ENCODE measurements at places on chromosomes 7 and 10.

DNA sequence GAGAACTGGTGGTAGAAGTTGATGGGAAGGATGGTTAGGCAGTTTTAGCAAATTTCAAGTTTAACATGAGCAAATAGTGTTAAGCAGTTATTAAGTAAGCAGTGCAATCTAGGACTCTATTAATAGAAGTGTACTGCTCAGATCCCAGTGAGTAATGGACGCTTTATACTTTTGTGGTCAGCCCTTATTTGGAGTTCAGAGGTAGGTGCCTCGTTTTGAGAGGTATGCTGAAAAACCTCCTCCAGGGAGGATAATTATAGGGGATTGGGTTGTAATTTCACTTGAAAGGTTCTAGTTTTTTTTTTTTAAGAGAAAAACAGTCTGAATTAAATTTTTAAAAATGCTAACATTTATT is 33.5 kb upstream of the CCDC7 start:
- DNase-seq, result no peak

DNA sequence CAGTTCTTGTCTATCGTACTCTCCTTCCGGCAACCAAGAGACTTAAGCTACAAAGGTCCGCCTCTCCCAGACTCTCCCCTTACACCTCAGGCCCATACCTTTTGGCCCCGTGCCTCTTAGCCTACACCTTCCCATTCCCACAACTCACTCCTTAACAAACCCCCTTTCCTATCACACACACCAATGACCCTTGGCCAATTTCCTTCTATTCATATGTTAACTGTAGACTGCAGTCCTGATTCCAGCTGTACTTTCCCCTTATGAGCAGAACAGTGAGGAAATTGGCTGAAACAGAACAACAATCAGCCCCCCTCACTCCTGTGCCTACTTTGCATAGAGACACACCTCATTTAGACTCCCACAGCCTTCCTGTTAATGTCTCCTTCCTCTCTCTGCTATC is 1.4 kb upstream of the TMEM139 start:
- no peak for DNase-seq

DNA sequence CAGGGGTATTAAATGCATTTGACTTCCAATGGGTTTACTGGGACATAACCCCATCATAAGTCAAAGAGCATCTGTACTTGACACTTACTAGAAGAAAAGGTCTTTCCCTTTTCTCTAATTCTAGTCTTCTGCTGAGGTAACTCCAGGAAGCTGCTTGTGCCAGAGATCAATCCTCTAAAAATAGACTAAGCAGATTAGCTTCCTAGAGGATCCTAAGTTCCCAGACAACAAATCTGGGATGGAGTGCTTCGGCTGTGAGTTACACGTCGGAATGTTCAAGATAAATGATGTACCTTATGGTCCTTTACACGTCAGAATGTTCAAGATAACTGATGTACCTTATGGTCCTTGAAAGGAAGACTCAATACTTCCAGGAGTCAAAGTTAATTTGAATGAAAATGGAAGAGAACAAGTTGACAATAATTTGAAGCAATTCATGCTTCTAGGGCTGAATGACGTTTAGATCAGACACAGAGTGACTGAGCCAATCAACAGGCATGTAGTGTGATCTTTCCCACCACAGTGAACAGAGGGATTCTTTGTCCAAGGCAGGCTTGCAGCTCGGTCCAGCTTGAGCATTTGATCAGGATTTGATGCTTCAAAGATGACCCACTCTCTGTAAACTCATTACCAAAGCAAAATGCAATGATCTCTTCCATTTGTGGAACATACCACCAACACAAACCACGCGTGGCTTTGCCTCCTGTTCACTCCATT is 63.8 kb downstream of the SLC37A3 start:
- DNase-seq, result no peak

DNA sequence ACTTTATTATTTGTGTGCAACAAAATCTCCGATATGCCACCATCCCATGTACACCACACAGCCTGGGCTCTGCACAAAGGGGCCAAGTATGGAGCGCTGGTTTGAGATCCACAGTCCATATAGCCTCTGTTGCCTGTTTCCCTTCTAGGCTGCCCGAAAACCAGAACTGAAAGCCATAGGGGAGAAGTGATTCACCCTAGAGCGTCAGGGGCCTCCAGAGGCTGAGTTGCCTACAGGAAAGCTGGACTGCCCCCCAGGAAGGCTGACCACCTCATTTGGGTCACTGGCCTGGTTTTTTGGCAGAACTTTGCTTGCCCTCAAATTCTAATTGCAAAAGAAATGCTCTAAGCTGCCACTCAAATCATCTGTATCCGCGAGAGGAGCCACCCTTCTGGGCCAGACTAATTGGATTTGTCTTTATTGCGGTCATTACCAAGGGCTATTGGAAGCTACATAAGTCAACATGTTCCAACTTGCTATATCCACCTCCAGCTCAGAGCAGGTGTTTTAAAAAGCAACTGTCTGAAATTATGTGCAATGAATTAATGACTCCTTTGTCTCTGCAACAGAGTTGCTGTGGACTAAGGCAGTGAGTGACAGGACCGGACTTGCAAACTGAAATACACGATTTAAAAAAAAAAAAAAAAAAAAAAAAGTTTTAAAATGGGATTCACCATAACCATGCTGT is 28.3 kb upstream of the FRMD4A start:
- DNase-seq, result no peak

GRCh38 chr10:76297780-76298281 is 866.4 kb downstream of the LRMDA start:
- DNase-seq, result no peak

DNA sequence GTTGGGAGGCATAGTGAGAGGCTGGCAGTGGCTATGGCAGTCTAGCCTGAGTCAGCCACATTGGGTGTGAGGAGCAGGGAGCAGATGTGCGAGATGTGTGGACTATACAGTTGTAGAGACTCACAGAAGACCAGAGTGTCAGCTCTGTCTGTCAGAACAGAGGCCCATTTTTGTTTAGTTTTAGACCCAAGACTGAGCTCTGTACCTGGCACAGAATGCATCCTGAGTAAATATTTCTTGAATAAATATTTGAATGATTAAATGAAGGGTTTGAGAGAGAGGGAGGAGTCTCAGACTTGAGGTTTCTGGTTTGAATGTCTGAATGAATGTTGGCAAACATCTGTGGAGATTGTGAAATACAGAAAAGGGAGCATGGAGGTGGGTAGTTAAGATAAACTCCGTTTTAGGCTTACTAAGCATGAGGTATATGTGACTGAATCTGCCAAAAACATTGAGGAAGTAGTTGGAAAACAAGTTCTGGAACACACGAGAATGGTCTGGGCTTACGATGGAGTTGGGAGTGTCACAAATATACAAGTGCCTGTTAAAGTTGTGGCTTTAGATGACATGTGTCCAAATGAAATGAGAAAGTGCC is 3.6 kb downstream of the SEC23IP start:
- no peak for DNase-seq

DNA sequence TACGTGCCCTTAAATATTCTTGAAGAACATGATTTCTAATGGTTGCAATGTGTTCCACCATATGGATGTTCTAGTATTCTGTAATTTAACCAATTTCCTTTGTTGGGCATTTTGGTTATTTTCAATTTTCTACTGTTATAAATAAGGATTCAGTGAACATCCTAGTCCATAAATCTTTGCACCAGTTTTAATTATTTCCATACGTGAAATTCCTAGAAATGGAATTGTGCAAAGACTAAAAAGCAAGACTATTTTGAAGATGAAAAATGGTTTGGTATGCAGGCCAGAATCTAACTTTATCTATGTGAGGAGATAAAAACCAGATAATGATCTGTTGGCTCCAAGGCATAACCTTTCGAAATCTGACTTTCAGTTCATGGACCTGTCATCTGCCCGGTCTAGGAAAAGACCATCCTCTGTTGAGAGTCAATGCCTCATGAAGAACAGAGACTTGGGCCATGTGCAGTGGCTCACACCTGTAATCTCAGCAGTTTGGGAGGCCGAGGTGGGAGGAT is 633.2 kb upstream of the NRP1 start:
- DNase-seq, result no peak
